Epithelial cell of esophagus (primary cell): ENCODE measurements at places on chromosomes 3 and 15.

GRCh38 chr3:11300970-11301369 lies 28.8 kb downstream of the ATG7 start:
- no peak for DNase-seq

DNA sequence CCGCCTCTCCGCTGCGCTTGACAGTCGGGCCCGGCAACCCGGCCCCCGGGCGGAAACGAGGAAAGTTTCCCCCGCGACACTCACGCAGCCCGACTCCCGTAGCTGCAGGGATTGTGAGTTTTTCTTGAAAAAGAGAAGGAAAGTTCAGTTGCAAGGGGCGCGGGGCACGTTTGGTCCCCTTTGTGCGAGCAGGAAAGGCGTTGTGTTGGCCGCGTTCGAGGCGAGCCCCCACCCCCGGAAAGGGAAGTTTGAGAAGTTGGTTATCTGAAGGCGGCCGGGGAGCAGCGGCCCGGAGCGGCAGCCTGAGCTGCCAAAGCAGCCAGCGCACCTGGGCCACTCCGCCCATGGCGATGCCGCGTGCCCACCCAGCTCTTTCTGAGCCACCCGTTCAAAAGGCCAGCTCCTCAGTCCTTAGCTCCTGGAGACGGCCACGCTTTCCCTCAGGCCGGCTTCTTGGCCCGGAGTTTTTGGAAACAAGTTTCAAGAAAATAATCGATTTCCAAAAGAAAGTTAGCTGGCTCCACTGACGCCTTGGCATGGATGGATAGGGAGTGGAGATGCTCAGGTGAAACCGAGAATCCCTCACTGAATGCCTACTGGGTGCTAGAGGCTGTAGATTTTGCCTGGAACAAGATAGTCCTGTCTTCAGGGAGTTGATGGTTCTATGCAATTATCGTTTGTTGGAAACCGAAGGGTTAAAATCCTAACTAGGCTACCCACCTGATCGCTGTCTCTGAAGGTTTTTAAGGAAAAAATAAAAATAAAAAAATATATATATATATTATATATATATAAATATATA lies 832 bp downstream of the TGFBR2 start:
- peak; percentile 69 for DNase-seq

- DNase-seq = no peak
Measured at GRCh38 chr3:183448369-183449128, 20.1 kb upstream of the MCF2L2 start.

DNA sequence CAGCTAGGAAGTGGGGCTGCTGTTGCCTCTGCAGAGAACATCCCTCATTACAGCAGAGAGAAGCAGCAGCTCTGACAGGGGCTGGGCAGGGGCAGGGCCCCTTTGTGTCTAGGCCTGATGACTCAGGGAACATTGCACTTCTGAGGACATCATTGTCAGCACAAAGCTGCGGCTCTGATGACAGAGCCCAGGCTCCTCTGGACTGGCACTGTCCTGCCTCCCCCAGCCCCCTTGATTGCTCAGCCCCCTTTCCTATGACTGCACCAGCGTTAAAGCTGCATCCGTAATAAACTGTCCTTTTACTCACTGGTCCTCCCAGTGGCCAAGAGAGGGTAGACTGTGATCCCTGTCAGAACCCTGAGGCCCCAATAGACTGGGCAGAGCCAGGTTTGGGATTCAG lies 18.3 kb downstream of the TRH start:
- DNase-seq = peak; percentile 13

DNA sequence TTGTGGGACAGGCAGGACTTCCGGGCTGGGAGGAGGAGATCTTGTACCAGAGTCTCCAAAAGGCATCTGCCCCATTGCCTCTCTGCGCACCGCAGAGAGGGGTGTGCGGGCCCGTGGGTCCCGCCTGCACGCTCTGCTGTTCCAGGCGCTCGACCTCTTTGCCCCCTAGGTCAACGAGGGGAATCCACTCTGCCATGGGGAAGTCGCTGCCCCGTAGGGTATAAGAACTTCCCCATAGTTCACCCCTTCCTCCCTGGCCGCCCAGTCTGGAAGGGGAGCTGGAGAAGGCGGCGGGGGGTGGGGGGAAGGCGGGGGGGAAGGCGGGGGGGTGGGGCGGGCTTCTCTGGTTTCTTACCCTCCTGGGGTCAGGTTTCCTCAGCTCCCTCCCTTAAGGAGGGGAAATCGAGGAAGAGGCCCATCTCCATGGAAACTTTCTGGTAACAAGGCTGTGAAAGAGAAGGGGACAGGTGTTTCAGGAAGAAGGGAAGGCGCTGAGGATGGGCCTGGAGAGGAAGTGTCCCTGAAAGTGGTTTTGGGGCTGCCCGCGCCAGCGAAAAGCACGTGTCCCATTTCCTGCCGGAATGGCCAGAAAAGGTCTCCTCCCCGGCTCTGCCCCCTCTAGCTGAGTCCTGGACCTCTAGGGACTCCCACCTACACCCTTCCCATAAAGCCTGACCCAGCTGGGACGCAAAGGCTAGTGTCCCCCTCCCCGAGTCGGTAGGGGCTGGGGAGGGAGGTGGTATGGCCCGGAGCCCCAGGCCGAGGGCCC lies 27.5 kb downstream of the NR1I2 start:
- DNase-seq = no peak

DNA sequence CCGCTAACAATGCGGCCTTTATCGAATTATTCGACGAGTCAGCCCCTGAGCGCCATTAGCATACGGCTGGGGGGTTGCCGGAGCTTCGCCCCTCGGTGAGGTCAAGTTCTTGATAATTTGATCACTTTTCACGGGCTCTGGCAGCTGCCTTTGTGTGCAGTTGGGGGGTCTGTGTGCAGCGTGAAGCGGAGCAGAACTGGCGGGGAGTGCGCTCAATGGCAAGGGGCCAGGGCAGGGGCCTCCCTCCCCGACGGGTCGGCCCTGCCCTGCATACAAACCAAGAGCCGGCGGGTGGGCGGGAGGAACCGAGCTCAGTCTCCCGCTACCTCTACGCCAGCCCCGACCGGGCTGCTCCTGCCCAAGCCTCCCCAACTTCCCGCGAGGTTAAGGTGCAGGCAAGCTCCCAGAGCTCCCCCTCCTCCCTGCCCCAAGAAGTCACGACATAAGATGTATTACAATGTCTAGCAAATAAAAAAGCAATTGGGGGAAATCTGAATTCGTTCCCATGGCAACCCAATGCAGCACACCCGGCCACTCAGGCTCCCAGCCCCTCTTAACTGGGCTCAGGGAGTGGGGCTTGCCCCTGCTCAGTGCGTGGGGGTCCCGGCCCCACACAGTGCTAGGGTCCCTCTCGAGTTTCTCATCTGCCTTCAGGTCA lies 34.1 kb upstream of the POLG start:
- no peak for DNase-seq

DNA sequence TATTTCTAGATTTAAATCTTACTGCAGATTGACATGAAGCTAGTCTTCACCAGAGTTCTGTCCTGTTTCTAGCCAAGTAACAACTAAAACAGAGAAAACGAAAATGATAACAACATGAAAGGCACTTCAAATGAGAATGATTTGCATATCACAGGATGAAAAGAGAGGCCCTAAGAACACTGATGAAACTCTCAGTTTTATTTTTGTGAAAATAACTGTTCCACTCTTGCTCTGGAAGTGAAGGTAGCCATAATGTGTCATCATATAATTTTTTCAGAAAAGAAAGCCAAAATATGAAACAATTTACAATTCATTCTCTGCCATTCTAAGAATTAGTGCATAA lies 274.4 kb downstream of the ADAMTSL3 start:
- DNase-seq = no peak

DNA sequence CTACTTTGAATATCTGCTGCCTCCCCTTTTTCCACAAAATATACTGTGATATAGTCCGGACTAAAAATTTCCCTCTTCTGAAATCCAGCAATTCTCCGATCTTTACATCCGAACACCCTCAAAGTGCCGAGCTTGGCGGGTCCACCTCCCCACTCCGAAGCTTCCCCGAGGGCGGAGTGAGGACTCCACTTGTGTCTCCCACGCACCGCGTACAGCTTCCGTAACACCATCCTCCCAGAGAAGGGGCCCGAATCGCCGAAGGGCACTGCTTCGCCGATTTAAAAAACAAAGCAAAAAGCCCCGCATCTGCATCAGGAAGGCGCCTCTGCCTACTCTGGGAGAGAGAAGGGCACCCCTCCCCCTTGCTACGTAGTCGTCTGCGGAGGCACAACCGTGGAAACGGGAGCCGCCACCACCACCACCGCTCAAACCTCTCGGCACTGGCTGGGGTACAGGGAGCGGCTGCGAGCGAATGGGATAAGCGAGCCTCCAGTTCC lies 551 bp downstream of the NCBP2 start:
- peak; percentile 55 for DNase-seq

DNA sequence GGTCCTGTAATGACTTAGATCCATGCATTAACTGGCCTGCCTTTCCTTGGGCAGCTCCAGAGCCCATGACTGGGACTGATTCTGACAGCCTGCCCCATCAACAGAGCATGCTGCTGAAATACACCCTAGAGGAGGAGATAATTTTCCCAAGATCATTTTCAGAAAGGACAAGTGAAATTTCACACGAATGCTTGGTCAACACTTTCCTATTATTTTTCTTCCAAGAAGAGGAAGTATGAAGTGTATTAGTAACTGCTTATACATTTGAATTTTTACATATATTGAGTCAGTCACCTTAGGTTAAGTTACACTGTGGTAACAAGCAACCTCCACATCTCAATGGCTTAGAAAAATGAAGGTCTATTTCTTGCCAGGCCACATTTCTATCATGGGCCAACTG lies 9.7 kb upstream of the NMNAT3 start:
- no peak for DNase-seq

GRCh38 chr3:43102773-43103480 lies 3.0 kb downstream of the POMGNT2 start:
- DNase-seq = no peak

- DNase-seq = no peak
Measured at GRCh38 chr15:35833581-35833980, 287.6 kb upstream of the DPH6 start.

DNA sequence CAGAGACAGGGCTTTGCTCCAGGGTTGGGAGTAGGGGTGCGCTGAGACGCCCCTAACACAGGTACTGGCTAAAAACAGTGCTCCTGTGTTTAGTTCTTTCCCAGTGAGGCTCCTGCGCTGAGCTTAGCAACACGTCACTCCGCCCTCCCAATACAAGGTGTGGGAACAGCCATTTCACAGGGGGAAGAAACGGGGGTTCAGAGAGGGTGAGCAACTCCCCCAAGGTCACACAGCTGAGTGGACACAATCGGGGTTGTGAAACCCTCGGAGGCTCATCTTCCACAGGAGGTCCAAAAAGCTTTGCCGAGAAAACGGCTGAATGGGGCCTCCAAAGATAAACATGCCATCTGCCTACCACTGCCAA lies 628 bp downstream of the PRRT3 start:
- DNase-seq = no peak

- no peak for DNase-seq
Measured at GRCh38 chr3:55691141-55691540, 204.0 kb upstream of the WNT5A start.

DNA sequence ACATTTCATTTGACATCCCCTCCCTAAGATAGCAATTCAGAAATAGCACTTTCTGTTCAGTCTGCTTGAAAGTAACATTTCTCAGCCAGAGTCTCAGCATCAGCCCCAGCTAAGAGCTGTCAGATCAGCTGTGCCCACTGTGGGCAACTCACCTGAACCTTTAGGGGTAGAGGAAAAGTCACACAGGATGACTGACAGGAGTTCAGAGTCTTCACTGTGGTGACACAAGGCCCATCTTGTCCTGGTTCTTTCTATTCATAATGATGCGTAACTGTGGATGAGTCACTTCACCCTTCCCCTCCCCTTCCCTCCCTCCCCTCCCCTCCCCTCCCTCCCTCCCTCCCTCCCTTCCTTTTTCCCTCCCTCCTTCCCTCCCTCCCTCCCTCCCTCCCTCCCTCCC lies 96.1 kb upstream of the RASGRP1 start:
- DNase-seq = peak; percentile 22

- DNase-seq = no peak
Measured at GRCh38 chr3:65174713-65175112, 486.9 kb upstream of the ADAMTS9 start.

- no peak for DNase-seq
Measured at GRCh38 chr3:84109911-84110310, 848.9 kb upstream of the CADM2 start.

DNA sequence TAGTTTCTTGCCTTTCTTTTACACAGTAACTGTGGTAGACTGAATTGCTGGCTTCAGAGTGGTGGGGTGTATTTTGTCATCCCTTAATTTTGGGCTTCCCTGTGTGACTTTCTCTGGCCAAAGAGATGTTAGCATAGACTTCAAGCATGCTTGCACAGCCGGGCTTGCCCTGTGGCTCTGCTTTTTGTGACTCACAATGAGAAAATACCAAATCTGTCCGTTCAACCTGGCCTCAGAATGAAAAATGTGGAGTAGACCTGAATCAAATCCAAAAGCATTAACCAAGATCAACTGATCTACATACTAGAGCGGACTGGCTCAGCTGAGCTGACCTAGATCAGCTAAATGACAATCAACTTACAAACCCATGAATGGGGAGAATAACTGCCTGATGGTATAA lies 51.4 kb downstream of the PLAAT1 start:
- peak; percentile 33 for DNase-seq
